ENCODE measurements at places on chromosomes 5 and 9.

GRCh38 chr9:34566322-34566721 lies 23.2 kb downstream of the CNTFR start:
- no peak for DNase-seq

- DNase-seq = no peak
These were observed 3.7 kb upstream of the GNPDA1 start for GRCh38 chr5:142016556-142016955.

DNA sequence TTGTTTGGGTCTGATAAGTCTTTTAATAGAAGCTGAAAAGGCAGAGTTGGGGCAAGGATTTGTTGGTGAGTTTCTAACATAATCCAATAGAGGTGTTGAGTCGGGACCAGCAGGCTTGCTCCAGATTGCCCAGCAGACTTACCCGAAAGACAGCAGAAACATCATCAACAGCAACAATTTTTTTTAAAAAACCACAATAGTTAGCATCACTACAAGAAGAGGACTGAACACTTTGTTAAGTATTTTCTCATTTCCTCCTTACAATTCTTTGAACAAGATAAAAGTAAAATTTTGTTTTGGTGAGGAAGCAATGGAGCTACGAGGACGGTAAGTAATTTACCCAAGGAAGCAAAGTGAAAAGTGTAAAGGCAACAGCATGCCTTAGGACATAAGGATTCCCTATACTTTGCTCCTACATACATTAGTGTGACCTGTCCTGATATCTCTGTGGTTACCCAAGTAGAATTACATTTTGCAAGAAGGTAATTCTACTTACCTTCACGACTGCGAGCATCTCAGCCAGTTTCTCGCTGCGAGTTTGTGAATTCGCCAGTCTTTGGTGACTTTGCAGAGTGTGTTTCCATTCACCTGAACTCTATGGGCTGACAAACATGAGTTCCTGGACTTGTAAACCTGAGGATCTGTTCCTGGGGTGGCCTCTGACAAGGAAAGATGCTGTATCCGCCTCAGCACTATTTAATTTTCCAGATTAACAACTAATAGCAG lies 13.2 kb downstream of the ITK start:
- DNase-seq = no peak

GRCh38 chr5:68070591-68071281 lies 144.8 kb upstream of the PIK3R1 start:
- no peak for DNase-seq

DNA sequence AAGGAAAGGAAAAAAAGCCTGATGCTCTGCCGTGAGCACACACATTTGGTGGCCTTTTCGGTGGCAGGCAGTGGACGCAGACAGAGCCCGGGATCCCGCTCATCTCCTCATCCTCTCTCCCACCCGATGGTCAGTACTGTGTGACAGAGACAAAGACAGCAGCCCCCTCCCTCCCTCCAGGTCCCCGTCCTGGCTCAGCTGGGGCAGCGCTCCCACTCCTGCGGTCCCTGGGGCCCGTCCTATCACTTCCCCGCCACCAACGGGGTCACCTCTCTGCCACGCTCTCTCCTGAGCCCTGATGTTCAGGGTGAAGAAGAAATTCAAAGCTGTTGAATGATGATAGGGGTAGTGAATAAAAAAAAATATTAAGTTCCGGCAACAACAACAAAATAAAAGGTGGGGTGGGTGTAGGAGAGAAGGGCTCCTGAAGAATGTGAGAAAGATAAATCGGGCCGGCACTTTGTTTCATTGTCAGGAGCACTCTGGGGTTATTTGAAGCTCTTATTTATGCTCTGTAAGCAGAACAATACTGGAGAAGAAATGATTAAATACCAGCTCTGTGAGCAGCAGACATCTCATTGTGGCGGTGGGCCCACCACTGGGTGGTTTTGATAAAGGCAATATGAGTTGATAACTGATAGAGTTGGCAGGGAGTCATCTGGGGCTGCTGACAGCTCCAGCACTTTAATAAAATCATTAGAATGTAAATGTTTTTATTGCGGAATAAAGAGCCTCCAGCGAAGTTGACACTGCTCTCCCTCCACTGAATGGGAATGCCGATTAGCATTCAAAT lies 417.7 kb downstream of the IRX1 start:
- DNase-seq = no peak

GRCh38 chr5:108661590-108662219 lies 86.0 kb upstream of the FER start:
- peak; percentile 25 for DNase-seq

DNA sequence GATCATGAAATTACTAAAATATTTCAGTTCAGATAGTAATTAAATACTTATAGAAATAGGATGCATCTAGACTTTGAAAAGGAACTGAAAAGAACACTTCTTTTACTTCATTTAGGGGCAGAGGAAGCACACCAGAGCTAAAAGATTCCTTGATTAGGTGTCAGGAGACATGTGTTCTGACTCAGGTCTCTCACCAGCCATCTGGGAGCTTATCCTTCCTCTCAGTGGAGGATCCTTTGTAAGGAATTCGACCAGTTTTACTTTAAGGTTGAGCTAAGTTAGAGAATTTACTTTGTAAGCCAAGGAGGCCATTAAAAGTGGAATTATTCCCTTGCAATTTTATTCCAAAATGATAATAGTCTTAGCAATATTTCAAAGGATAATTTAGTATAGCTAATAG lies 16.7 kb downstream of the VCAN start:
- DNase-seq = no peak

DNA sequence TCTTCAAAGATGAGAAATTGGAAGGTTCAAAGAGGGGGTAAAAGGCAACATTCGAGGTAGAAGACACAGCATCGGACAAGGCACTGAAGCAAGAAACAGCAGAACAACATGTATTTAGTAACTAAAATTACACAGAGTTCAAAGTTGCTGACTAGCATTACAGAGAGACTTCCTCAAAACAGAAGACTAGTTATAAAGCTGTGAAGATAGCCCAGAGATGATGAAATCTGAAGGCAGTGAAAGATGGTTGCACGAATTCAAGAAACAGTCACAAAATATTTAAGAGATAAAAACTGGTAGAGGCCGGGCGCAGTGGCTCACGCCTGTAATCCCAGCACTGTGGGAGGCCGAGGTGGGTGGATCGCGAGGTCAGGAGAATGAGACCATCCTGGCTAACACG lies 16.3 kb downstream of the MAPKAP1 start:
- DNase-seq = no peak
